ENCODE measurements at places on chromosomes 1 and 21.

DNA sequence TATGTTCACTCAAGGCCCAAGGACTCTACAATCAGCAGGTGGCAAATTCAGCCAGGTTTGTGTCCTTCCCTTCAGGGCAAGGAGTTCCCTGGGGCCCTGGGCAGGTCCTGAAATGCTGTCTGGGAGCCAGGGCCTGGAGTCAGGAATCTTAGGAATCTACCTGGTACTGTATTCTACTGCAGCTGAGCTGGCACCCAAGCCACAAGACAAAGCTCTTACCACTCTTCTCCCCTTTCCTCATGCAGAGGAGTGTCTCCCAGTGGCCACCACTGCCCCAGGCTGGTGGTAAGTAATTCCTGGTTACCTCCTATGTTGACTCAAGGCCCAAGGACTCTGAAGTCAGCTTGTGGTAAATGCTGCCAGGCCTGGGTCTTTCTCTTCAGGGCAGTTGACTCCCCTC is 153.4 kb downstream of the NRIP1 start:
- DNase-seq, result no peak

DNA sequence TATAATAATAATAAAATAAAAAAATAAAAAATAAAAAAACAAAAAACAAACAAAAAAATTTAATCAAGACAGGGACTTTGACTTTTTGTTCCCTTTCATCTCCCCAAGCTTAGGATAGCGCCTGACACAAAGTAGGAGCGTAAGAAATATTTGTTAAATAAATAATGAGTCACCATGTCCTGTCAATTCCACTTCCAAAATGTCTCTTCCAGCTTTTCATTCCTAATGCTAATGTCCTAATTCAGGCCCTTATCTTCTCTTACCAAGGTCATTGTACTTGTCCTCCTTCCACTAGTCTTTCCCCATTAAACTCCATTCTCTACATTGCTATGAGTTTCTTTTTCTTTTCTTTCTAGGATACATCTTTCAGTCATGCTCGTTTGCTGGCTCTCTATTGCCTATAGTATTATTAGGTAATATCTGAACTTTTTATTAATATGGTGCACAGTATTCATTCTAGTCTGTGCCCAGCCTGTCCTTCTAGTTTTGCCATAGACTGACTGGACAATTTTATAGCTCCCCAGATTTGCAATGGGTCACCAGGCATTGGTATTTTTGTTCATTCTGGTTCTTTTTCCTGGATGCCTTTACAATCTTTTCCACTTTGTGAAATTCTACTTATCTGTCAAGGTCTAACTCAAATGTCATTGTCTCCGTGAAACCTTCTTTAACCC is 11.4 kb downstream of the NEXN start:
- DNase-seq, result no peak

- DNase-seq, result no peak
Observed at GRCh38 chr1:101884621-101885020, 112.1 kb downstream of the OLFM3 start.

DNA sequence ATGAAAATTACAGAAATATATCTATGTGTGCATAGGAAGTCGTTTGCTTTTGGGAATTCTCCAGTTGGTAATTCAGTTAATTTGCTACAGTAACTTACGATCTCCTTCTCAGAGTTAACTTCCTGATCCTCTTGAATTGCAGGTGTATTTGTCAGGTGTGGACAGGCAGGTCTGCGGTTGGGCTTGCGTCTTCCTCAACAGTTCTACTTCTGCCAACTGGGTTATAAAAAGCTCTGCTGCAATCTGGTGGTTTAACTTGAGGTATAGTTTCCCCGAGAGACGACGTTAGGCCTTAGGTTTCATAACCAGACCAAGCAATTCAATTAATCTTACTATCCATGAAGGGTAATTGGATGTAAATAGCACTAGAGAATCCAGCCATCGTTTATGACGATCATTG is 88.2 kb downstream of the GABPA start:
- DNase-seq, result no peak

DNA sequence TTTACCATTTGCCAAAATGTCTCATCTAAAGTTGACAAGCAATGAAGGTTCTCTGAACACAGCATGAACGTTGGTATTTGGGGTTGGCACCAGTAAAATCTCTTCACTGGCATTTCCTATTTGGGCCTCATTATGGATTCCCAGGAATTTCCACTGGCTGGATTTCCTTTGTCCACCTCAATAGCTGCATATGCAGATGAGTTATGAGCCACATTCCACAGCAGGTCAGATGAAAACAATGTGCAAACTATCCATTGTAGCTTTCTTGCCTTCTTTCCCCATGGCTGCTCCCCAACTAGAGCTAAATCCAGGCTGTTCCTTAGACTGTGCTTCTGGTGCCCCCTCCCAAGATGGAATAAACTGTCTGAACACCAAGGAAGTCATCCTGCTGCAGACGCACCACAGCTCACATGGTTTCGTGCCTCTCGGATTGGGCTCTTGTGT is 168.1 kb upstream of the FGGY start:
- no peak for DNase-seq

GRCh38 chr1:236142253-236143103 is at the start of gene GPR137B:
Gene GPR137B (plus strand): TSS chr1:236142539. CDS start chr1:236142623, 84 bp downstream.
- DNase-seq, result peak; percentile 58

DNA sequence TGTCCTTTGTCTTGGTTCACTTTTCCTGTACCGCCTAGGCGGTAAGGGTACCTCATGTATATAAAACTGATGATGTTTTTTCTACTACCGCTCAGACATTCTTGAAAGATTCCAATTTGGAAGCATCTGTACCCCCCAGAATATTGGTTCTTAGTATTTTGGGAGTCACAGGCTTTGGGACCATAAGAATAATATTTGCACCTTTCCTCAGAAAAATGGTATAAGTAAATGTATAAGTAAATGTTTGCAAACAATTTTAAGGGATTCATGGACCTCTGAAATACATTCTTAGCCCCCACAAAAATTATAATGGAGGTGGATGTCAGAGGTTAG is 677 bp downstream of the SRP9 start:
- no peak for DNase-seq

GRCh38 chr1:48688102-48688760 is 88.5 kb downstream of the BEND5 start:
- no peak for DNase-seq

GRCh38 chr1:228347181-228347580 is 59.5 kb downstream of the TRIM11 start:
- DNase-seq, result no peak

GRCh38 chr1:221634606-221635005 is 107.3 kb downstream of the DUSP10 start:
- no peak for DNase-seq

DNA sequence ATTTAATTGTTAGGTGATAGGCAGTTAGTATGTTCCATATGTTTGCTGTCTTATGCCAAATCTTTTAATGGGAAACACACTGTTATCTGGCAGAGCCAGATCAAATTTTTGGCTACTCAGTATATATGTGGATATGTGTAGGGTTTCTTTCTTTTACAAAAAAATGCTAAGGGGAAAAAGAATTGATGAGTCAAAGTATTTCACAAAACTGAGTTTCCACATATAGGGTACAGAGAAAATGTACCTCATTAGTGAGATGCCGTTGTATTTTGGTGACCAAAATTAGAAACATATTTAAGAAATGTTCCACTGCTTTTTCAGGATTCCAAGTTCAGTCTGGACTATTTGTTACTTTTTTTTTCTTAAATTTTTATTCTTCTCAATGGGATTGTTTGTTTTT is 201.2 kb upstream of the PTGFR start:
- no peak for DNase-seq

- DNase-seq, result no peak
Observed at GRCh38 chr1:99216956-99217355, 47.3 kb upstream of the PLPPR4 start.
